ENCODE measurements at places on chromosomes 2 and 18.

DNA sequence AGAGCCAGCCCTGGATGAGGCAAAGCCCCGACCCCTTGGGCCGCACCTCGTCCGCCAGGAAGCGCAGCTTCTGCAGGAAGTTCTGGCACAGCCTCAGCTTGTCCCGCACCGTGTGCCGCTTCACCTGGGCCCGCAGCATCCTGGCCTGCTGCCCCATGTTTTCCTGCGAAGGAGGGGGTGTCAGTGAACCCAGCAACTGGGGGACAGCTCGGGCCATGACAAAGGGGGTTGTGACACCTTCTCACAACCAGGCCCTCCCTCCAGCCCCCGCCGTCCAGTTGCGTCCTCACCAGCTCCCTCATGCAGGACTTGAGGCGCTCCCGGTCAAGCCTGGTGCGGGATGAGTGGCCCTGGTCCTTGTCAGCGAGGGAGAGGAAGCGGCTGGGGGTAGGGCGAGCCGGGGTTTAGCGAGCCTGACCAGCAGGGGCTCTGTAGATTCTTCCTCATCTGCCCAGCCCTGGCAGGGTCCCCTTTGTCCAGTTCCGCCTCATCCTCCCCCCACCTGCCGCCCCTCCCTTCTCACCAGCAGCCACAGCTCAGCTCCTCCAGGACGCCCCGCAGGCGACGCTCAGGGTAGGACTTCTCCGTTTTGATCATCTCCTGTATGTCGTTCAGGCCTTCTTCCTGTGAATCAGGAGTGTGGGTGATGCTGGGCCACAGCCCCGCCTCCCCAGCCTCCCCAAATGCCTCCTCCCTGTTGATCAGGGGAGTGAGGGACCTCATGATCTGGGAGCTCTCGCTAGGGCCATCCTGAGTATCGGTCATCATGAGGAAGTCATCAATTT is 606 bp downstream of the OTOF start:
- DNase-seq, result peak; percentile 43

DNA sequence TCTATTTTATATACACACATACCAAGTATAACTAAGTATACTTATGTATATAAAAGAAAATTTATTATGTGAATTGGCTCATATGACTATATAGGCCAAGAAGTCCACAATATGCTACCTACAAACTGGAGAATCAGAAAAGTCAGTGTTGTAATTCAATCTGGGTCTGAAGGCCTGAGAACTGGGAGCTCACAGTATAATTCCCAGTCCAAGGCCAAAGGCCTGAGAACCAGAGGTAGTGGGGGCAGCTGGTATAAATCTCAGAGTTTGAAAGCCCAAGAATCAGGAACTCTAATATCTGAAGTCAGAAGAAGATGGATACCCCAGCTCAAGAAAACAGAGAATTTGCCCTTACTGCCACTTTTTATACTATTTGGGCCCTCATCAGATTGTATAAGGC is 38.9 kb upstream of the TFPI start:
- DNase-seq, result no peak

DNA sequence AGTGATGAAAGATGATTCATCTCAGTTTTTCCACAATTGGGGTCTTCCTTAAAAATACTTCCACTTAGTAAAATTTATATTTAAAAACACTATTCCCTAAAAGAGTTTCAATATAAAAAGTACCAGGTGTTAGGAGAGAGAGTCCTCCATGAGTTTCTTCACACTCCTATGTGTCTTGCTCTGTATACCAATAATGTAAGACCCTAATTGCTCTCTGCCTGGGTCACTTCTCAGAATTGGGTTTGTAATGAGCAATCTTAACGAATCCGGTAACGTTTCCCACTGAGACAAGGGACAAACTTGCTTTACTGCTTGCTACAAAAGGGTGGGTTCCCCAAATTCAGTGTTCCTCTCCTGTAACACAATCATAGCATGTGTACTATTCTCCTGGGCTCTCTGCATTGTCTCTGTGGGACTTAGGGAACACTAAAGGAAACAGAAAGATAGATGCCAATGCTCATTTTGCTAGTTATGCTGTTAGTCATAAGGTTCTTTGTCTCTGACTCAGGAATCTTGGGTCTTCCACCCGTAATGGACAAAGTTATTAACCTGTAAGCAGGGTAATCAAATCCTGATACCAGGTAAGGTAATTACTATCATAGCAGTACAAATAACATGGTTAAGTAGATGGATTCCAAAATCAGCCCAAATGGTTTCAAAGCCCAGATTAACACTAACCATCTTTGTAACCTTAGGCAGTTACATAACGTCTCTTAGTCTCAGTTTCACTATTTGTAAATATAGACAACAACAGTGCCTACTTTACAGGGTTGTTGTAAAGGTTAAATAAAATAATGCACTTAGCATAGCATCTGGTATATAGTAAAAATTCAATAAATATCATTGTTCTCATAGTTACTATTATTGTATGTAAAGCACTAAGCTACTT is 46.3 kb downstream of the ITSN2 start:
- no peak for DNase-seq

DNA sequence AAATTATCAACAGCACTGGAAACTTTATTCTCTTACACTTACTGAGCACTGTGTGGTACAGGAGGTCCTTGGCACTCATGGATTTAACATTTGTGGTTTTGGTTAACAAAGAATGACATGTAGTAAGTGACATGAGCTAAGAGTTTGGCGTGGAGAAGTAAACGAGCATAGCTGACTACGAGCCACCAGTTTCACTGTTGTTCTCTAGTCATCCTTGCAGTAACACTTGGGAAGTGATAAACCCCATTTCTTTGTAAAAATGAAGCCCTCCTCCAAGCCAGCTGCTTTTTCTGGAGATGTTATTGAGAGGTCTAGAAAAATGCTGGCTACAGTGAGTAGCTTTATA is 32.7 kb downstream of the QPCT start:
- no peak for DNase-seq

DNA sequence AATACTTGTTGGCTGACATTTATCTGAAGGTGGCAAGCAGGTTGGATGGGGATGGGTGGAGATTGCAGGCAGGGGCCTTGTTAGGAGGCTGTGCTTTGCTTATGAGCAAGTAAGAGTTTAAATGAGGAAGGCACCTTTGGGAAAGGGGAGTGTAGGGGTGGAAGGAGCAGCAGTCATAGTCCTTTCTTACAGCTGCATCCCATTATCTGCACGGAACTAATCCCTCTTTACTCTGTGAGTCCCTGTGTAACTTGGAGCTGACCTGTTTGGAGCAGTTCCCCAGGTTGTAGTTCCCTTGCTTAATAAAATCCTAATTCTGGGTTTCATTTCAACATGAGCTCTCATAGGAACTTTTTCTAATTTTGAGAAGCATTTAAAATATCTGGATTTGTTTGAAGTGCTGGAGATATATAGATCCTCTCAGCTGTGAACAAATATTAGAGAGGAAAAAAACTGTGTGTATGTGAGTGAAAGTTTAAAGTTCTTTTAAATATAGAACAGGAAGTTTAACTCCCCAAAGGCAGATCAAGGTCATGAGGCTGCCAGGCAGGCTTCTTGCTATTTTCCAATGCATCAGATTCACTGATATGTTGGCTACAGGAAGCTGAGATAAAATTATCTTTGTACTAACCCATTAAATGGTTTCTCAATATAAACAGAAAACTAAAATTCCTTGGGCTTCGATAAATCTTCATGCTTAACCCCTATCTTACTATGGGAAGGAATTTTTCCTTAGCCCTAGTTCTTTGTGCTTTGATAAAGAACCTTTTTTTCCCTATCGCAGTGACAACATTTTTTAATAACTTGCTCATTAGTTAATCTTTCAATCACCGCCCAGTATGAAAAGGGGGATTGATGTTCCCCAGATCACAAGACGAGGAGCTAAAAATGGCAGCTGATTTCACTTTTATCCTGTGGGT is 104.6 kb upstream of the EML6 start:
- no peak for DNase-seq

DNA sequence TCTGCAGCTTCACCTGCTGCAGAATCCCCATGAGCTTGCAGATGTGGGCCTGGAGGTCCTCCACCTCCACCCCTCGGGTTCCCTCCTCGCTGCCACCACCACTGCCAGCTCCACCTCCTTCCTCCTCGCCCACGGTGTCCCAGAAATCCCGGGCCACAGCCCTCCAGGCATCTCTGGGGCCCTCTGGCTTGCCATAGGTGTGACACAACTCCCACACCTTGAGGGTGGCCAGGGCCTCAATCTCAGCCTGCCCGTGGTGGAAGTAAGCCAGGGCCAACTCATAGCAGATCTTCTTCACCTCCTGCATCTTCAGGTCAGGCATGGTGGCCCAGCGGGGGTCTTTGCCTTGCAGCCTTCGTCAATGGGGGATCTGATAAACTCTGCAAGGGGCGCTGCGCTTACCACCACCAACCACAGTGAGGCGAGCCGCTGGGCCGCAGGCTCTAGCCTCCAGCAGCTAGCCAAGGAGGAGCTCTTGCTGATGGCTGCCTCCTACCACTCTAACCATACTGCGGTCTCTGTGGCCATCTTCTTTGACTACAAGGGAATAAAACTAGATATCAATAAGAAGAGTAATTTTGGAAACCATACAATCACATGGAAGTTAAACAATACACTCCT is 36.1 kb upstream of the ANKRD62 start:
- DNase-seq, result no peak

DNA sequence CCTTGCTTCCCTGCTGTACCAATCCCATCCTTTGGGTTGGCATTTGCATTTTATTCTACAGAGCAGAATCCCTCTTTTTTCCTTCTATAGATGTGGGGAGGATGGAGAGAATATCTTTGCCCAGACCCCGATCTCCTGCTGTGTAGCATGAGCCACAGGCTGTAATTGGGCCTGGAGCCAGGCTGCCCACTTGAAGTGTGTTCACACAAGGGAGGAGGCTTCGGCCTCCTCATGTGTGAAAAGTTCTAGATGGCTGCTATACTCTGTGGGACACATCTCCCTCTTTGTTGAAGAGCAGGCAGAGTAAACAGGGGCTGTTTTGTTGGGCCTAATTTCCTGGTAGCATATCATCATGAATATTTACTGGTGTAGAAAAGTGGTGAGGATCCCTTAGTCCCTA is 126.3 kb downstream of the XRCC5 start:
- no peak for DNase-seq

GRCh38 chr2:85661139-85661858 is 6.7 kb downstream of the SFTPB start:
- no peak for DNase-seq

GRCh38 chr2:19900931-19901441 is 797 bp downstream of the TTC32 start:
- no peak for DNase-seq

GRCh38 chr2:201261906-201262305 is 1.6 kb downstream of the CASP8 start:
- DNase-seq, result no peak

GRCh38 chr2:204205538-204205937 is 269.0 kb downstream of the ICOS start:
- no peak for DNase-seq

GRCh38 chr2:137192366-137193310 is 427.3 kb downstream of the THSD7B start:
- DNase-seq, result no peak

GRCh38 chr2:9680082-9680481 is 49.3 kb upstream of the YWHAQ start:
- DNase-seq, result no peak

DNA sequence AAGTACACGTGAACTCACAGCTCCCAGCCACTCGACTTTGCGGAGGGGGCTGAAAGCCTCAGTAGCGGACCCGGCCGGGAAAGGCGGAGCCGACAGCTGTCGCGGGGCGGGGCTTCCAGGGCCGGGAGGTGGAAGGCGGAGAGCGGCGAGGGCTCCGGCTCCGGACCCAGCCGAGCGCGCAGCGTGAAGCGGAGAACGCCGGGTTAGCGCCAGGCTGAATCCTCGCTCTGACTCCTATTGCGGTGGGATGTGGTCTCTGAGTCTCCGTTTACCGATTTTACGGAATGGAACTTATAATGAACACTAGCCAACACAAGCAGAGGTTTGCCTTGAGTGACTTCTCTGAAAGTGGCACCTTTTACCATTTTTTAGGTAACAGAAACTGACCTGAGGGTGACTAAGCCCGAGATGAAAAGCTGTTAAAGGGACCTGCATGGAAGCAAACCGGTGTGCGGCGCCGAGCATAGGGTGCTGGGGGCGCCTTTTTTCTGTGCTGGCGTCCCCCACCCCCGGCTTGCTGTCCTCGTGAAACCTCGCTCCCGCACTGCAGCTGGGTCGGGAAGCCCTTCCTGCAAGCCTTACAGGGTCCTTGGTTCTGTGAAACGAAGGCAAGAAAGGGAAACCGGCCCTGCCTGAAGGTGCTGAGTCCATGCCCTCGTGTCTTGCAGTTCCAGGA is 72.9 kb downstream of the EN1 start:
- DNase-seq, result peak; percentile 36

- DNase-seq, result no peak
Observed at GRCh38 chr18:33432857-33433256, 7.7 kb downstream of the CCDC178 start.

DNA sequence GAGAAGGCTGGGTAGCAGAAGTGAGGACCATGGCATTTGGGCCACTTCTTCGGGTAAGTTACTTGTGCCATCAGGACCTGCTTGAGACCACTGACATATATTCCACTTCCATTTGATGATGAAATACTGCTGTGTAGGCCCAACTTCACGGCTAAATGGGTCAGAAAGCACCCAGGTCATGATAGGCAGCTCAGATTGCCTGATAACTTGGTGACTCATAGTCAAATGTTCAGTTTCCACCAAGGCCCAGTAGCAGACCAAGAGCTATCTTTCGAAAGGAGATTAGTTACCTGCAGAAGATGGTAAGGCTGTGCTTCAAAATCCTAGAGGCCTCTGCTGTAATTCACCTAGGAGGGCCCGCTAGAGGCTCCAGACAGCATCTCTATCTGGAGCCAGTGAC is 31.8 kb upstream of the MEX3C start:
- no peak for DNase-seq

DNA sequence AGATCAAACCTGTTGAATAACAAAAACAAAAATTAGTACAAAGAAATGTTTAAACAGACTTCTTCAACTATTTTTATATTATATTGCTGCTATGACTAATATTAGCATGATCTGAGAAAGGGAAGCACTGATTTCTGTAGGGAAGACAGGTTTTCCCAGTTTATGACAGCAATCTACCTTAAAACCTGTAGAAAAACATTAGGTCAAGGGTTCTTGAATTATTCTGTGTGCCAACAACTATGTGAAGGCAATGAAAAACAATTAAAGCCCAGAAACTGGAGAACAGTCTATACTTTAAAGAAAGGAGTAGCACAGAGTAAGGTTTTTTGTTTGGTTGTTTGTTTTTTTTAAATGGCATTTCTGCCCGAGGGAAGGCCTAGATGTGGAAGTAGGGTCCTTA is 23.3 kb downstream of the PUM2 start:
- DNase-seq, result no peak

GRCh38 chr2:239610457-239611221 is 209.8 kb upstream of the HDAC4 start:
- DNase-seq, result peak; percentile 6

Measured in activated T-cell treated with anti-CD3 and anti-CD28 coated beads, Interleukin-2, amount 50 U/mL, for 48 hours (primary cell).